ENCODE measurements at places on chromosomes 13 and 19.

DNA sequence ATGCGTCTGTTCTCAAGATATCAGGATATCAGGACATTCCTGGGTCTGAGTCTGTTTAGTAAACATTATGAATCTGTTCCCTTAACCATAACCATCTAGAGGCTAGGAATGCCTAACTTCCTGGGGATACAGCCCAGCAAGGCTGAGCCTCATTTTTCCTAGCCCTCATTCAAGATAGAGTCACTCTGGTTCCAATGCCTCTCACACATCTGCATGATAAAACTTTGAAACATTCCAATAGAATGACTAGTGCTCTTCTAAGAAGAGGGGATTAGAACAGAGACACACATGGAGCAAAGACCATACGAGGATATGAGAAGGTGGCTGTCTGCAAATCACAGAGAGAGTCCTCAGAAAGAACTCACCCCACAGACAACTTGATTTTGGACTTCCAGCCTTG lies 20.6 kb upstream of the CABP5 start:
- H3K27ac ChIP-seq: no peak overlapping the region
- no peak overlapping the region for H3K4me3 ChIP-seq
- no peak for DNase-seq
- no peaks in the 10 kb centered on the region for H3K36me3 ChIP-seq

GRCh38 chr13:59458908-59459579 lies 704.7 kb downstream of the DIAPH3 start:
- H3K27me3 ChIP-seq: peaks cover 10% of the 10 kb centered on the region
- H3K4me3 ChIP-seq: no peak overlapping the region
- no peak for DNase-seq
- no peak overlapping the region for H3K27ac ChIP-seq

- no peaks in the 10 kb centered on the region for H3K36me3 ChIP-seq
- H3K27ac ChIP-seq: no peak overlapping the region
- H3K4me3 ChIP-seq: no peak overlapping the region
- H3K4me1 ChIP-seq: no peaks in the 10 kb centered on the region
- H3K27me3 ChIP-seq: no peaks in the 10 kb centered on the region
Measured at GRCh38 chr13:53150568-53150967, 122.0 kb downstream of the OLFM4 start.

DNA sequence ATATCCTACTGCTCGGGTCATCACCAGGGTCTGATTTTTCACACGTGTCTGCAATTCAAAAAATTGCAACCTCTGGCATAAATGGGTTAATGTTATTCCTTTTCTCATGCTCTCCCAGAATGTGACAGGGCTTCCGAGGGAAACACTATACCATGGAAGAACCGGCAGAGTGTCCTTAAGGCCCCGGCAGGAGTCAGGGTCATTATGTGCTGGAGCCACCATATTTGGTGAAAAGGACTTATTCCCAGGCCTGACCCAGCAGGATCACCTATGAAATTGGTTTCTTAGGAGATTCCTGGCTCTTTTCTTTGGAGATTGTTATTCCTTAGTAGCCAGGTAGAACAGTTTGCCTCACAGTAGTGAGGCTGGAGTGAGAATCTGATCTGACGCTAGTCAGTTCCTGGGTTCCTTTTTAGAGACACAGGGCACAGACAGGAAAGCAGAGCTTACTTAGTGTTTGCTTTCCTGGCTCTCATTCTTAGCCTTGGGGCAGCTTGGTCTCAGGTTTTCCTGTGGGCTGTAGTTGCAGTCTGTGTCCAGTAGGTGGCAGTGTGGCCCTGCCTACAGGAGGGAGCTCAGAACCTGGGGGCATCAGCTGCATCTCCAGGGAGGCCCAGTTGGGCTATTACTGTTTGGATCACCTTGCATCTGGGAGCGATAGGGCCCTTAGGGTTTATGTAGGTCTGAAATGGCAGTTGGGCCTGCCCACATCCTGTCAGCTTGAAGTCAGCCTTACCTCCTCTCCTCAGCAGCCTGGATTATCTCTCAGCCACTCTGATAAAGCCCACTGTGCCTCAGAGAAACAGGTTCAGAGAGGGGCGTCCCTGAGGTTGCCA lies 12.4 kb downstream of the SNRNP70 start:
- peaks cover 6% of the 10 kb centered on the region for H3K4me1 ChIP-seq
- no peak overlapping the region for H3K27ac ChIP-seq
- peak; percentile 78 for DNase-seq
- peaks cover 77% of the 10 kb centered on the region for H3K36me3 ChIP-seq

DNA sequence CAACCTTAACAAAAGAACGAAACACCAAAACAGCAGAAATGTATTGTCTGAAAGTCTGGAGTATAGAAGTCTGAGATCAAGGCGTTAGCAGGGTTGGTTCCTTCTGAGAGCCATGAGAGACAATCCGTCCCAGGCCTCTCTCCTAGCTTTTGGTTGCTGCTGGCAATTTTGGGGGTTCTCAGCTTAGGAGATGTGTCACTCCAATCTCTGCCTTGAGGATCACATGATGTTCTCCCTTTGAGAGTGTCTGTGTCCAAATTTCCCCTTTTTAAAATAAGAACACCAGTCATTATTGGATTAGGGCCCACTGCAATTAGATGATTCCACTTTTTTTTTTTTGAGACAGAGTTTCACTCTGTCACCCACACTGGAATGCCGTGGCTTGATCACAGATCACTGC lies 10.1 kb downstream of the KCNN1 start:
- H3K27me3 ChIP-seq: peaks cover 42% of the 10 kb centered on the region
- H3K27ac ChIP-seq: no peak overlapping the region
- no peaks in the 10 kb centered on the region for H3K4me1 ChIP-seq
- no peaks in the 10 kb centered on the region for H3K36me3 ChIP-seq

GRCh38 chr19:21586311-21587116 lies 81.1 kb downstream of the ZNF429 start:
- H3K36me3 ChIP-seq: peaks cover 12% of the 10 kb centered on the region
- no peak overlapping the region for H3K27ac ChIP-seq
- no peak for DNase-seq
- peaks cover 25% of the 10 kb centered on the region for H3K27me3 ChIP-seq
- peak overlapping the region; percentile 80 for H3K4me3 ChIP-seq

GRCh38 chr13:91904005-91904404 lies 505.6 kb downstream of the GPC5 start:
- H3K27ac ChIP-seq: no peak overlapping the region
- H3K4me1 ChIP-seq: no peaks in the 10 kb centered on the region
- H3K36me3 ChIP-seq: no peaks in the 10 kb centered on the region
- H3K4me3 ChIP-seq: no peak overlapping the region

GRCh38 chr13:102028206-102028605 lies 373.6 kb downstream of the FGF14 start:
- no peaks in the 10 kb centered on the region for H3K4me1 ChIP-seq
- no peak overlapping the region for H3K4me3 ChIP-seq
- H3K27me3 ChIP-seq: no peaks in the 10 kb centered on the region
- no peak overlapping the region for H3K27ac ChIP-seq
- H3K36me3 ChIP-seq: no peaks in the 10 kb centered on the region

GRCh38 chr13:89401264-89401675 lies 1730.1 kb downstream of the SLITRK5 start:
- H3K36me3 ChIP-seq: no peaks in the 10 kb centered on the region
- H3K27me3 ChIP-seq: no peaks in the 10 kb centered on the region

DNA sequence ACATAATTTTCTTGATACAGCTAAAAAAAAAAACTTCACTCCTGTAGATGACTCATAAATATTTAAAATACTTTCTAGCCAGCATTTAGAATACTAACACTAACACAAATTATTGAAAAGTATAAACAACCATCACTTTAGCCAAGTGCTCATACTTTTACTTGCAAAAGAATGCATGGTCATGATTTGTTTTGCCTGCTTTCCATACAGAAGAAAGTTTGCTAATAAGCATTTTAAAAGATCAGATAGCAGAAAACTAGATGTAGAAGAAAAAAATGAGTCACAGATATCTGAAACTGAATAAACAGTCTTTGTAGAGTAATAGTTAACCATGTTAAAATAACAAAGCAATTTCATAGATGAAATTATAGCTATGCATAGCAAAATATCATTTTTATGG lies 2280.4 kb upstream of the PCDH20 start:
- no peak for DNase-seq
- no peaks in the 10 kb centered on the region for H3K36me3 ChIP-seq
- no peaks in the 10 kb centered on the region for H3K27me3 ChIP-seq
- H3K4me3 ChIP-seq: no peak overlapping the region
- no peaks in the 10 kb centered on the region for H3K4me1 ChIP-seq

DNA sequence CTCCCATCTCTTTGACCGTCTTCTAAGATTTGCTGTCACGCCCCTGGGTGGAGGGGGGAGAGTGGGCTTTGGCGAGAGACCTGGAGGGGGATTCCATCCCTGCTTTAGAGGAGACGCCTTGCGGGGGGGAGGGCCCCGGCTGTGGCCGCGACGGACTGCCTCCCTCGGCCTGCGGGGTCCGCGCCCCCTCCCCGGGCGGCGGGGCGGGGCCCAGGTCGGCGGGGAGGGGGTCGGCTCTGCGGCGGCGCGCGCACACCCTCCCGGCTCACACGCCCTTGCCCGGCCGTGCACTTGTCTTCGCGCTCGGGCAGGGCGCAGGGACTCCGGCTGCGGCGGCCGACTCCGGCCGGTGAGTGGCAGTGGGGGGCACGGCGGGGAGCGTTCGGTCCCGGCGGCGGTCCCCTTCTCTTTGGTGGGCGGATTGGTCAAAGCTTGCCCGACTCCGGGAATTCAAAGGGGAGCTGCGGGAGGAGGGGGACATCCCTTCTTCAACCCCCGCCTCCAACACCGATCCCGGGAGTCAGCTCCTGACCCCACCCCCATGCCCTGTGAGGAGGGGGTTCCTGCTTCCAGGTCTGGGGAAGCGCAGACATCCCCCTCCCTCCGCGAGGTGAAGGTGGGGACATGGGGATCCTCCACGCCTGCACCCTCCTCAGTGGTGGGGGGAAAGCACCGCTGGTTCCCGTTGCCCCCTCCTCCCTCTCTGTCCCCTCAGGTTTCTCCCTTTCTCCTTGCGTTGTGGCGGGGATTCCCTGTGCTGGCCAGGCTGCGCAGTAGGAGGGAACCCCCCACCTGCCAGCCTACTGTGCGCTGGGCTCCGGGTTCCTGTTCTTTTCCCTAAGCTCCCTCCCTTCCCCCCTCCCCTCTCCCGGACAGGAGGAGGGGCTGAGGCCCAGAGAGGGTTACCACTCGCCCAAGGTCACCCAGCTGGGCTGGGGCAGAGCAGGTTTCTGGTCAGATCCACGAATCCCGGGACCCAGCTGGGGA lies 14.6 kb upstream of the KCNN1 start:
- peak overlapping the region; percentile 87 for H3K4me3 ChIP-seq
- peaks cover 38% of the 10 kb centered on the region for H3K36me3 ChIP-seq
- H3K4me1 ChIP-seq: peaks cover 28% of the 10 kb centered on the region
- no peak for DNase-seq
- no peak overlapping the region for H3K27ac ChIP-seq

DNA sequence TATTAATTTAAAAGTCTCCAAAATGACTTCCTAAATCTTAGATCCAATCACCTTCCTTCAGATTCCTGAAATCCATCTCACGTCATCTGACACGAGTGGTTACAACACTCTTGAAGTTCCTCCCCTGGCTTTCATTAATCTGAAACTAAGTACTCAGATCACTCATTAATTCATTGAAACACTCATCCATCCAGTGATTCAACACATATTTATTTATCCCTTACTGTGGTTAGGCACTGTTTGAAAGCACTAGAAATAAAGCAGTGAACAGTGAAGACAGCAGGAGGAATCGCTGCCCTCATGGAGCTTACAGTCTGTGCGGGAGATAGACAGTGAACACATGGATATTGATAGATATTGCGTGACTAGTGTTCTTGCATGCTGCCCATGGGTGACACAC lies 472.4 kb downstream of the DCT start:
- H3K4me1 ChIP-seq: no peaks in the 10 kb centered on the region
- H3K27me3 ChIP-seq: no peaks in the 10 kb centered on the region
- H3K27ac ChIP-seq: no peak overlapping the region

DNA sequence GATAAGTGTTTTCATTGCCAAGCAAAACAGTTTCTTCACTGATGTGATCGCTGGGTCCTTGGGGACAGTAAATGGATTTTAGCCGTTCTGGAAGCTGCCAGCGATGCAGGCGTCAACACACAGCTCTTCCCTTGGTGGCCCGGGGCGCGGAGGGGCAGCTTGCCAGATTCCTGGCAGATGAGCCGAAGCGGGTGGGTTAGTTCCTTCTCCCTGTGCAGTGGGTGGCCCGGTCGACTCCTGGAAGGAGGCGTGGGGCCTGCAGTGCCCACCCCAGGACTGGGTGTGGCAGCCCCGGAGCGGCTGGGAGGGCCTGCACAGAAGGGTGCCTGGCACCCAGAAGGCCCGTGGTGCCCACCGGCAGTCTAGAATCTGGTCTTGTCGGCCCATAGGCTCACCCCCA lies 69.0 kb downstream of the KDM4B start:
- peaks cover 9% of the 10 kb centered on the region for H3K4me1 ChIP-seq
- no peak overlapping the region for H3K4me3 ChIP-seq
- no peaks in the 10 kb centered on the region for H3K27me3 ChIP-seq
- no peak for DNase-seq
- H3K27ac ChIP-seq: peak overlapping the region; percentile 38

GRCh38 chr19:44539236-44539826 lies 9.9 kb upstream of the CEACAM20 start:
- DNase-seq: no peak
- H3K27me3 ChIP-seq: peaks cover 14% of the 10 kb centered on the region
- H3K27ac ChIP-seq: no peak overlapping the region
- no peak overlapping the region for H3K4me3 ChIP-seq
- no peaks in the 10 kb centered on the region for H3K4me1 ChIP-seq

DNA sequence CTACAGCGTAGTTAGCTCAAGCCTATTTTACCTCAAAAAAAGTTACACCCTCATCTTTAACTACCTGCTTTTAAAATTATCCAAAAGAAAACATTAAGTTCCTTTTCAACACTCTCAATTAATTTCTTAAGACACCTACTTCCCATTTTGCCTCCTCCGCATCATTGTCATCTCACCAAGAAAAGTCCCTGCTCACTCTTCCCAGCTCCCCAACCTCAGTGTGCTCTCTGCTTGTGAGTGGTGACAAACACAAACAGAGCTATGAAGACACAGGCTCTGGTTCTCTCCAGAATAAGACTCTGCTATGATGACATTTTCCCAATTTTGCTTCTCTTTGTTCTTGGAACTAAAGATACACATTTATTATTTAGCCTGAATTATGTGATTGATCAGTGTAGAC lies 385.1 kb upstream of the HTR2A start:
- no peak overlapping the region for H3K27ac ChIP-seq
- no peak for DNase-seq
- H3K36me3 ChIP-seq: no peaks in the 10 kb centered on the region

- peaks cover 29% of the 10 kb centered on the region for H3K27me3 ChIP-seq
- H3K4me3 ChIP-seq: no peak overlapping the region
- no peak for DNase-seq
- no peak overlapping the region for H3K27ac ChIP-seq
Measured at GRCh38 chr19:46299695-46300094, 2.9 kb downstream of the HIF3A start.

GRCh38 chr13:77930430-77930829 lies 11.8 kb upstream of the EDNRB start:
- no peak overlapping the region for H3K4me3 ChIP-seq
- H3K36me3 ChIP-seq: no peaks in the 10 kb centered on the region
- H3K27ac ChIP-seq: no peak overlapping the region
- DNase-seq: no peak

GRCh38 chr19:1067341-1067957 lies 482 bp downstream of the ARHGAP45 start:
- peak; percentile 81 for DNase-seq
- peaks cover 45% of the 10 kb centered on the region for H3K4me1 ChIP-seq
- H3K27me3 ChIP-seq: no peaks in the 10 kb centered on the region
- peak overlapping the region; percentile 96 for H3K27ac ChIP-seq
- peak overlapping the region; percentile 96 for H3K4me3 ChIP-seq
